NCI-H2029 treated with DMSO at 0.1 percent for 48 hours (cell line): ENCODE measurements at places on chromosomes 4 and X.

GRCh38 chrX:11881485-11882170 lies 123.6 kb downstream of the MSL3 start:
- no peak for DNase-seq

GRCh38 chr4:138595731-138596460 lies 353.7 kb upstream of the SLC7A11 start:
- no peak for DNase-seq

- no peak for DNase-seq
These were observed 121.3 kb downstream of the PPARGC1A start for GRCh38 chr4:23768541-23768940.

GRCh38 chr4:10734697-10735096 lies 50.1 kb upstream of the CLNK start:
- DNase-seq, result peak; percentile 80

GRCh38 chr4:104574371-104574770 lies 79.7 kb upstream of the CXXC4 start:
- DNase-seq, result no peak

GRCh38 chr4:88419874-88420273 lies 37.0 kb upstream of the HERC5 start:
- DNase-seq, result no peak

DNA sequence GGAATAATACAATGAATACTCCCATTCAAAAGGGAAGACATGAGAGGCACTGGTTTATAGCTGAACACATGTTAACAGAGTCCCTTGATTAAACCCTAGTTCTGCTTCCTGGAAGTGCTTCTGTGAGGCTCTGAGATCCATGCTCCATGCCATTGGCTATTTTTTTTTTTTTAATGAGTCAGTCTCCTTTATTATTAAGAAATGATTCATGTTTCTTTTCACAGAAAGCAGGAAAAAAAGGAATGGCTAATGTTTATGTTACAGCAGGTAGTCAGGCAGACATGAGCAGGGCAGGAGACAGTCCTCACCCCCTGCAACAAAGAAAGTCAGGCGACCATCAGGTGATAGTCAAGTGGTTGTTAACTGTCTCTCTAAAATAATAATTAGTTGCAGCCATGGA lies 598.7 kb downstream of the EPHA5 start:
- DNase-seq, result no peak

DNA sequence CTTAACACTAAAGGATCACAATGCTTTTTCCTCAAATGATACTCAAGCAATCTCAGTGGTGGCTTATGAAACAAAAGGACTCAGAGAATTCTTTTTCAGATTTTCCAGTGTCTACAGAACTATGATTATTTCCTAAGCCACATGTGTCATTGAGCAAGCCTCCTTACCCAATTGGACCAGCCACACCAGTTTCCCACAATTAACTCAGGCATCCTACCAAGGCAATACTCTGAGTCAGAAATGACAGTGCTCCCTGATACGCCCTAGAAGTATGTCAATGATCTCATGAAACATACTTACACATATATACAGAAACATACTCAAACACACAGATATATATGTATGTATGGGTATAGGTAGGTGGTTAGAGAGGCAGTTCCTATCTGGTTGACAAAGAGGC lies 4.8 kb downstream of the ADAMTS3 start:
- no peak for DNase-seq

GRCh38 chr4:143514497-143514896 lies 995 bp downstream of the SMARCA5 start:
- DNase-seq, result no peak

DNA sequence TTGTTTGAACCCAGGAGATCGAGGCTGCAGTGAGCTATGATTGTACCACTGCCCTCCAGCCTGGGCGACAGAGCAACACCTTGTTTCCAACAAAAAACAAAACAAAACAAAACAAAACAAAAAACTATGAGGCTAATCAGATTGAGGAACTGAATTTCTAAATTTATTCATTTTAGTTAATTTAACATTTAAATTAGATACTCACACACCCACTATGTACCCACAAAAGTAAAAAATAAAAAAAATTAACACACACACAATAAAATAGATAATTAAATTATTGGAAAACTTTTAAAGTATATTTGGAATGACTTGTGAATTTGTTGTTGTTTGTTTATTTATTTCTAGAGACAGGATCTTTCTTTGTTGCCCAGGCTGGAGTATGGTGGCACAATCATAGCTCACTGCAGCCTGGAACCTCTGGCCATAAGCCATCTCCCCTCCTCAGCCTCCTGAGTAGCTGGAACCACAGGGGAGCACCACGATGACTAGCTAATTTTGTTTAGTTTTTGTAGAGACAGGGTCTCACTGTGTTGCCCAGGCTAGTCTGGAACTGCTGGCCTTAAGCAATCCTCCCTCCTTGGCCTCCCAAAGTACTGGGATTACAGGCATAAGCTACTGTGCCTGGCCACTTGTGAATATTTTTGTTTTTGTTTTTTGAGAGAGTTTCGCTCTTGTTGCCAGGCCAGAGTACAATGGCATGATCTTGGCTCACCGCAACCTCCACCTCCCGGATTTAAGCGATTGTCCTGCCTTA lies 9.8 kb upstream of the ZNF157 start:
- no peak for DNase-seq

GRCh38 chrX:8632924-8633323 lies 99.0 kb downstream of the ANOS1 start:
- DNase-seq, result no peak

DNA sequence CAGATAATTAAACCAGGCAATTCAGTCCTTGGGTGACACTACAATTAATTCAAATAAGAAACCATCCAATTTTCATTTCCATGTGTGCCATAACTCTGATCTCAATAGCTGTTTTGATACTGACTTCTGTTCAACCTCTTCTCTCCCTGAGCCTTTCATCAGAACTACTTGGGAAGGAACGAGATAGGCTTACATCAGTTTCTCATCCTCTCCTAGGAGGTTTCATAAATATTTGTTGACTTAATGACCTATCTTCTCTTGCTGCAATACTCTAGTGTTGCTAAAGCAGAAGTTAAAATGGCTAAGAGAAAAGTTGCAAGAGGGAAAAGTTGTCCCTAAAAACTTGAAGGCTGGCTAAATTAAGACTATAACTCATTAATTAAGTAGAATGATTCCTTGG lies 41.8 kb downstream of the PRKG2 start:
- DNase-seq, result no peak

GRCh38 chr4:97106161-97106560 lies 1037.1 kb downstream of the STPG2 start:
- DNase-seq, result no peak

DNA sequence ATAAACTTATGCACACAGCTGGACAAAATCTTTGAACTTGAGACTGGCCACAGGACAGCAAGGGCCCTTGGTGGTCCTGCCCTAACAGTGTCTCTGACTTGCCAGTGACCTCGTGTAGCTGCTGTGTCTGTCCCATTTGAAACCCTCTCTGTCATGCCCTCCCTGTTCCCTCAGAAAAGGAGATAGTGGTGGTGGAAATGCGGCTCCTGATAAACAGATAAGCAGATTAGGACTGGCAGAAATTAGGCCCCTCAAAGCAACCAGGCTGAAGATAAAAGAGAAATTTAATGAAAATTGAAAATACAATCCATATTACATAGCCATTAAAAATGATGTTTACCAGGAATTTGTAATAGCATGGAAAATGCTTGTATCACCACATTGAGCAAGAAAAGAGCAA lies 136.6 kb upstream of the ATP6AP2 start:
- DNase-seq, result no peak

- no peak for DNase-seq
These were observed 86.0 kb upstream of the PGRMC2 start for GRCh38 chr4:128373628-128374027.

DNA sequence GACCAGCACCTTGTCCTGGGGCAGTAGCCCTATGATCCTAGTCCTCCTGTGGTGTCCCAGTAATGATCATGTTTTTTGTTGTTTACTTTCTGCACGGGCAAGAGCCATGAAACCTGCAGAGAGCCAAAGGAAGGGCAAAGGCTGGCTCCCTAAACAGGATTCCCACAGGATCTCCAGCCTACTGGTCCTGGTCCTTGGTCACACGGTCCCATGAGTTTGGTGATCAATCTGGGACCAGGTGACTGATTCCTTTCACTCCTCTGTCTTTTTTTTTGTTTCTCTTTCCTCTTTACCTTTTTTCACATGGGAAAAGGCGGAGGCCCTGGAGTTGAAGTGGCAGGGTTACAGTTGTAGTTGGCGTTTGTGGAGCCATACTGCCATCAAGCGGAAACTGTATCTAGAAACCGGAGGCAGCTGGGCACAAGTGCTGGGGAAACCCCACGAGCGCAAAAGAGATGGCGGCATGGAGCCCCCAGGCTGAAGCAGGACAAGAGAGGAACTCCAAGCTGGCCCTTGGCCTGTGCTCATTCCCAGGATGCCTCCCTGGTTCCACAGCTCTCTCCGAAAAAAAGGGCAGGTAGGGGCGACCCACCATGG lies 34.6 kb downstream of the NBDY start:
- DNase-seq, result no peak

- DNase-seq, result no peak
These were observed 53.8 kb upstream of the NAP1L5 start for GRCh38 chr4:88751258-88752075.

DNA sequence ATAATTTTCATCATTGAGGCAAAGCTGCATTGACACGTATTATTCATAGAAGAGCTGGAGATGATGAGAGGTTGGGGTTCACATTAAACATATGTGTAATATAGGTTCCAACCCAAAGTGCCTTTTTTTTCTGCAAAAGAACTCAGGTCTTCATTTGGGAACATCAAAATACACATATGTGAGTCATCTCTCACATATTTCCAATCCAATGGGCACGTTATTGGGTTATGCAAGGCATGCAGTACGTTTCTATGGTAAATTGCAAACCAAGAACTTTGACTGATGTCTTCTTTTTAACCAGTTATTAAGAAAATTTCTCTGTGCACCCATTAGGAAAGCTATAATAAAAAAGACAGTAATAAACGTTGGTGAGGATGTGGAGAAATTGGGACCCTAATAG lies 150.3 kb upstream of the FAM9B start:
- DNase-seq, result no peak

GRCh38 chrX:55213381-55213780 lies 6.8 kb upstream of the PAGE5 start:
- DNase-seq, result no peak
